ENCODE measurements at places on chromosomes 12 and 14.

GRCh38 chr12:68222326-68222725, 3.3 kb downstream of the IL26 start:
- DNase-seq: no peak

DNA sequence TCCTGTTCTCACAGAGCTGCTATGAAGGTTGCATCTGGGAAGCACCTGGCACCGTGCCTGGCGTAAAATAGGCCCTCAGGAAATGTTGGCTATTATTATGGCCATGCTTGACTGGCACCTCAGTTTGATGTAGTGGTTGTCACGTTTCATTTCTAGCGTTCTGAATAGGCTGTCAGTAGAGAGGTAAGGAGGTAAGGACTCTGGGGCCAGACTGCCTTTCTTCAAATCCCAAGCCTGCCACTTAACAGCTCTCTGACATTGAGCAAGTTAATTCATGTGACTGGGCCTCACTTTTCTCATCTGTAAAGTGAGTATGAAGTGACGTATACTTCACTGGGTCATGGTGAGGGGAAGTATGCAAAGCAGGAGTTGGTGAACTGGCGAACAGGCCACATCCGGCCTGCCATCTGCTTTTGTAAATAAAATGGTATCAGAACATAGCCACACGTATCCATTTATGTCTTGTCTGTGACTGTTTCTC, 196.2 kb downstream of the CACNA1C start:
- peak; percentile 98 for DNase-seq

GRCh38 chr12:52148464-52149181, 43.2 kb downstream of the KRT80 start:
- no peak for DNase-seq

GRCh38 chr14:20555845-20556244, 5.0 kb downstream of the RNASE9 start:
- no peak for DNase-seq

- peak; percentile 49 for DNase-seq
Measured at GRCh38 chr14:77139540-77140358, 1.8 kb downstream of the ZDHHC22 start.

- no peak for DNase-seq
Measured at GRCh38 chr14:82438436-82438835, 904.8 kb upstream of the SEL1L start.

GRCh38 chr12:50065726-50066310, 8.4 kb downstream of the ASIC1 start:
- no peak for DNase-seq

DNA sequence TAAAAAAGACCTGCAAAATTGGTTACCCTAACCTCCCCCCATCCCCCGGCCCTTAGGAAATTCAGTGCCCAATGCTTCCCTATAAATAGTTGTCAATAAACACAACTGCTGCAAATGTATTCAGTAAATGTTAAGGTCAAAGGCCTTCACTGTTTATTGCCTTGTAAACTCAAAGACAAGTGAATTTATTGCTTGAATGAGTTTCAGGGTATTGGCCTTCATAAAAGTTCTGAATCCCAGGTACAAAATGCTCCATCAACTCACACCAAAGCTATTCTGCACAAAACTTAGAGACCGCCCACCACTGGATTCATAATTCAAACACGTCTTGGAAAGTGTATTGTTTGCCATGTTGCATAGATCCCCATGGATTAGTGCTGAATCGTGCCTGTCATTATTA, 63.3 kb upstream of the CDKN3 start:
- no peak for DNase-seq

- DNase-seq: no peak
Measured at GRCh38 chr14:52033101-52033642, 35.7 kb downstream of the NID2 start.

- DNase-seq: peak; percentile 69
Measured at GRCh38 chr12:94157981-94158411, 9.6 kb downstream of the PLXNC1 start.

DNA sequence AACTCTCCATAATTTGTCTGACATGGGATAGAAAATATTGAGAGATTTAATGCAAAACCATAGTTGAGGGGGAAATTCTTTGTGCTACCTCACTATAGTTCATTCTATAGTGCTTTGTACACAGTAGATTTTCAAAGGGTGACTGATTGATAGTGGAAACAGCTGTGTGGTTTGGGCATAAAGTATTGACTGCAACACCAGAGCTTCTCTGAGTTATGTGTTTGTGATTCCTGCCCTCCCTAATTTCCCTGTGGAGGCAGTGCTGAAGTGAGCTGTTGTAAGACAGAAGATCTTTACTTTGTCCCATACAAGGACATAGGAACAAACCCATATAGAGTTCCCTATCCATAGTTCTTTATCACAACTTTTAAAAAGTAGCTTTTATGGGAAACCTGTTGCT, 47.1 kb downstream of the PTPRQ start:
- DNase-seq: no peak

GRCh38 chr12:120650233-120650690, 9.8 kb downstream of the CABP1 start:
- DNase-seq: no peak

- no peak for DNase-seq
Measured at GRCh38 chr12:66190519-66191370, 1.7 kb downstream of the IRAK3 start.

DNA sequence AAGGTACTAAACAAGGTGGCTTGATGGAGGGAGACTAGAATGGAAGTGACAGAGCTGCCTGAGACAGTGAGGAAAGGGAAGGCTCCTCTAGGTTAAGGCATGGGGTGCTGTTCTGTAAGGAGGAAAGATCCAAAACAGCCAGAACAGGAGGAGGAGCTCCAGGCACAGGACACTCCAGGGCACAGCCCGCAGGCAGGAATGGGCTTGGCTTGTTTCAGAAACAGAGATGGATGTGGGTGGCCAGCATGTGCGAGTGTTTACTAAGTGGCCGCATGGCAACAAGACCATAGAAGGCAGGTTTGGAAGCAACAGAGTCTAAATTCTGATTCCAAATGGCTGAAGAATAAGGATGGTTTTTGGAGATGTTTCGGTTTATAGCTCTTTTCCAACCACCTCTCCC, 889.1 kb downstream of the AACS start:
- DNase-seq: no peak

DNA sequence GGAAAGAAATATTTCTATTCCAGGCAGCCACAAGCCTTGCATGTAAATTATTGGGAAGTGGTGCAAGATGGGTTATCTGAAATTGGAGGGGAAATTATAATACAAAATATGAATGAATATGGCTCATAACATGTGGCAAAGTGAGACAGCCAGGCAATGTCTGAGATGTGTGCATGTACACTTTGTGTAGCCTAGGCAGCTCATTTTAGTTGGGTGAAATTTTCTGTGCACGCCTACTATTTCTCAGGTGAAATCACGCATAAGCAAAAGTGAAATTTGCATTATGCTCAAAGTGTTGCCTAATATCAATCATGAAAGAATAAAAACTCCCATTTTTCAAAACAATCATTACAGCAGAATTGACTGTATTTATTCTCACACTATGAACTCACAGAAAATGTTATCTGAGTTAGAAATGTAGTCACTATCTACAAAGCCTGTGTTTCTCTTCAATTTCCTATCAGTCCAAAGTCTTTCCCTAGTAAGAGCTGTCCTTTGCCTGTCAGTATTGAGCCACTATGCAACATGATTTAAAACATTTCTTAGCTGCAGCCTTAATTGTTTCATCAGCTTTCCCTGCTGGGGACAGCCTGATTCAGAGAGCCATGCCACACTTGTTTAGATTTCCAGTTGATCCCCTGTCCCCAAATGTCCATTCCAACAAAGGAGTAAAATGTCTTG, 80.7 kb downstream of the EPS8 start:
- no peak for DNase-seq

GRCh38 chr12:132249689-132250478, 79.5 kb downstream of the GALNT9 start:
- DNase-seq: no peak

DNA sequence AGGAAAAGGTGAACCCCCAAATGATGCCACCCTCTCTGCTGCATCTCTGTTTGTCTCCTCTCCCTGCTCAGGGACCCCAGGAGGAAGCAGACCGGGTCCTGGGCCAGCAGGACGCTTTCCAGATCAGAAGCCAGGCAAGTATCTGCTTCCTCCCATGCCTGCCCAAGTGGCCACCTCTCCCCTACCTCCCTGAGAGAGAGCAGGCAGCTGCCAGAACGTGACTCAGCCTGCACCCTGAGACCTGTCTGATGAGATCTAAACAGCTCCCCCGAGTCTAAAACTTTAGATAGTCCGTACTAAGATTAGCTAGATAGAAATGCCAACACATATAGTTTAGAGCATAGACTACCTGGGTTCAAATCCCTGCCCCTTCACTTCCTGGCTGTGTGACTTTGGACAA, 31.2 kb upstream of the OAS1 start:
- no peak for DNase-seq

GRCh38 chr12:94732367-94732990, 82.1 kb upstream of the TMCC3 start:
- no peak for DNase-seq

GRCh38 chr12:120292661-120293531, at the start of gene RNU4-1:
Gene RNU4-1, minus strand, starts transcription at chr12:120293237.
- DNase-seq: peak; percentile 99

DNA sequence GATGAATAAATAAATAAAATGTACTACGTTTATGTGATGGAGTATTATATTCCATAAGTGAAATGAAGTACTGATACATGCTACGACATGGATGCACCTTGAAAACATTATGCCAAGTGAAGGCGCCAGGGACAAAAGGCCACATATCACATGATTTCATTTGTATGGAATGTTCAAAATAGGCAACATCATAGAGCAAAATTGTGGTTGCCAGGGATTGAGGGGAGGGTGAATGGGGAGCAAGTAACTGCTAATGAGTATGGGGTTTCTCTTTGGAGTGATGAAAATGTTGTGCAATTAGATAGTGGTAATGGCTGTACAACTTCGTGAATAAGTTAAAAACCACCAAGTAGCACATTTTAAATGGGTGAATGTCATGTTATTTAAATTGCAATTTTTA, 132.8 kb downstream of the SLC38A4 start:
- DNase-seq: no peak

DNA sequence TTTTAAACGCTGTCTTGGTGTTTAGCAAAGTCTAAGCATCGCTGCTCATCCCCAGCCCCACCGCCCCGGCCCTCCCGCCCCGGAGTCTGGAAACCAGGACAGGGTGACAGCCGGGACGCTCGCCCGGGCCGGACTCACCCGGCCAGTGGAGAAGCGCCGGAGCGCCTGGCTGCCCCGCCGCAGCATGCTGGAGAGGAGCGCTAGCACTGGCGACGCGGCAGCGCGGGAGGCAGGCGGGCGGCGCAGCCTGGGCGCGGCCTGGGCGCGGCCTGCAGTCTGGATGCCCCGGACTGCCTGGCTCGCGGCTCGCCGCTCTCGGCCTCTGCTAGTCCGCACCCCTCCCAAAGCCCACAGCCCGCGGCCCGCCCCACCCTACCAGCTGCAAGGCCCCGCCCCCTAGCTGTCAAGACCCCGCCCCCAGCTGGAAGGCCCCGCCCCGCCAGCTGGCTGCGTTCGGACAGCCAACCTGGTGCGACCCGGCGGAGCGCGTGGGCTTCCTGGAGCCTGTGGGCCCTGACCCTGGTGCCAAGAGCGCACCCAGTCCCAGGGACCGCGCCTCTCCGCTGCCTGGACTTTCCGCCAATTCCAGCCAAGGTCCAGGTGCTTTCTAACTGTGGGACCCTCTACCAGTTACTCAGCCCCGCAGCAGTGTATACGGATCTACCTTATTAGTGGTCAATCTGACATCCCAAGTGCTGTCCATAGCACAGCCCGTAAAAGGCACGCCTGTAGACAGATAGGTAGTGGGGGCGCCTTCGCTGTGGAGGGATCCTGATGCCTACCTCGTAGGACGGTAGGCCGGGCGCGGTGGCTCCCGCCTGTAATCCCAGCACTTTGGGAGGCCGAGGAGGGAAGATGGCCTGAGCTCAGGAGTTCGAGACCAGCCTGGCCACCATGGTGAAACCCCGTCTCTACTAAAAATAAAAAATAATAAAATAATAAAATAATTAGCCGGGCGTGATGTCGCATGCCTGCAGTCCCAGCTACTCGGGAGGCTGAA, at the start of gene ALDH1L2:
Gene ALDH1L2 (minus strand): TSS at position 208 of the 1,000 bp plus-strand sequence. CDS start 22 bp downstream, at position 186.
- DNase-seq: no peak

- no peak for DNase-seq
Measured at GRCh38 chr14:32720927-32721326, 217.8 kb upstream of the NPAS3 start.

- no peak for DNase-seq
Measured at GRCh38 chr14:63543826-63544406, 739 bp upstream of the PPP2R5E start.

GRCh38 chr14:67313153-67313552, 46.5 kb downstream of the ATP6V1D start:
- no peak for DNase-seq

GRCh38 chr12:122090759-122091515, 12.4 kb downstream of the MLXIP start:
- no peak for DNase-seq

GRCh38 chr12:119547001-119547400, 46.6 kb upstream of the TMEM233 start:
- no peak for DNase-seq

- no peak for DNase-seq
Measured at GRCh38 chr14:38297681-38298080, 41.8 kb upstream of the CLEC14A start.

All from NAMALWA (cell line).